ENCODE measurements at places on chromosomes 3 and 15. TPM values are rescaled to one million over a fixed set of nuclear protein-coding genes. Genes with fewer than 3 reads are reported as not detected.
A peak's percentile ranks its signal among the peaks of the same experiment; 100 is the strongest.

Gene RGMA
- 16.5 TPM for total RNA-seq

Gene GOLGA8J
- not detected for total RNA-seq

Gene PFKFB4
- 1.5 TPM for total RNA-seq

Gene TRH
- not detected for total RNA-seq

Gene TTC21A
- total RNA-seq = 3.0 TPM

Gene FBXL2
- total RNA-seq = 3.6 TPM

Gene PLSCR2
- 0.48 TPM for total RNA-seq

Gene TIGIT
- total RNA-seq = 0.32 TPM

Gene ABHD14A
- 12.5 TPM for total RNA-seq

Gene XPC
- total RNA-seq = 16.7 TPM

DNA sequence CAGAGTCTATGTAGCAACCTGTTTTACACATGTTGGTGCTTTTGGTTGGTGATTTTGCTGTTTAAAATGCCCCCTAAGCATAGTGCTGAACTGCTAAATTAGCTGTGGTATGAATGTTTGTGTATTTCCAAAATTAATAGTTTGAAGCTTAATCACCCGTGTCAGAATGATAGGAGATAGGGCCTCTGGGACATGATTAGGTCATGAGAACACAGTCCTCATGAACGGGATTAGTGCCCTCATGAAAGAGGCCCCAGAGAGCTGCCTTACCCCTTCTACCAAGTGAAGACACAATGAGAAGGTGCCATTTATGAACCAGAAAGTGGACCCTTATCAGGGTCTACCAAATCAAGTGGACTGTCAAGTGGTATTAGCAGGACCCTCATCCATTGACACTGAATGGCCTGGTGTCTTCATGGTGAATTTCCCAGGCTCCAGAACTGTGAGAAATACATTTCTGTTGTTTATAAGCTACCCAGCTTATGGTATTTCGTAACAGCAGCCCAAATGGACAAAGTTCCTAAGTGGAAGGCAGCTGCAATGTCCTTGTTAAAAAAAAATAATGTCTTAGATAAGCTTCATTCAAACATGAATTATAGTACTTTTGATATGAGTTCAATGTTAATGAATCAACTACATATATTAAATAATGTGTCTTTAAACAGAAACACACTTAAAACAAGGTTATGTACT lies 37.7 kb upstream of the FRMD4B start:
- no peak for DNase-seq

- DNase-seq = no peak
These were observed 45.9 kb upstream of the LIMD1 start for GRCh38 chr3:45548681-45549075.

DNA sequence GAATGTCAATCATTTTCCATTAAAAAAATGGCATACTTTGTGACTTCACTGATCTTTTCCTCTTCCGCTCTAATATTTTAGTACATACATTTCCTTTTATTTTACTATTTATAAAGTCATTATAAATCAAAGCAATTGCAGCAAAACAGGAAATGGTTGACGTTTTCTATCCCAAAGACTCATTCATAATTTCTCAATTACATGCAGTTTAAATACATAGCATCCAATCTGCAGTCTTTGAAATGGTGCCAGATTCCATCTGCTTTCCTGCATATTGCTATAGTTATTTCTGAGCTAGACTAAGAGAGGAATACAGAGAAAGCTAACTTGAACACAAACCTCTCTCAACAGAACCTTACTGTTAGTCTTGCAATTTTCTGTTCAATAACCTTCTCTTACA lies 179.8 kb downstream of the ZPLD1 start:
- DNase-seq = no peak

- DNase-seq = no peak
These were observed 36.8 kb upstream of the CCDC50 start for GRCh38 chr3:191292243-191293015.

DNA sequence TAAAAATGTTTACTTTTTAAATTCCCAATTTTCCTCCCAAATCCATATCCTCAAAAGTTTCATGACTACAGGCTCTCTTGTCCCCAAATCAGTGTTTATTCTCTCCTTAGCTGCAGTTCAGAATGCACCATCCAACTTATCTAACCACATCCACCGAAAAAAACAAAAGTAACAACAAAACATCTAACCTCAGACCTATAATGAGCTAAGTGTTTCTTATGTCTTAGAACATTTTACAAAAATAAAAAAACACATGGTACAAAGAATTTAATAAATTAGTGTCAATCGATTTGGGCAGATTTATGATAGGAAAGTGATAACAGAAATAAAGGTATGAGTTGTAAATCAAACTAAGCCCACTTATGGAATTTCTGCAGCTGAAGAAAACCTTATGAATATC lies 13.6 kb downstream of the SATB1 start:
- no peak for DNase-seq

GRCh38 chr15:92806763-92807162 lies 93.4 kb upstream of the CHD2 start:
- DNase-seq = no peak

- no peak for DNase-seq
These were observed 114.3 kb downstream of the TGFBR2 start for GRCh38 chr3:30720586-30721313.

- DNase-seq = peak; percentile 72
These were observed 105.1 kb downstream of the CPN2 start for GRCh38 chr3:194245975-194246561.

GRCh38 chr3:184563941-184564684 lies 2.5 kb downstream of the EPHB3 start:
- no peak for DNase-seq

- no peak for DNase-seq
These were observed 274.2 kb downstream of the FOXP1 start for GRCh38 chr3:71309342-71309741.

- DNase-seq = no peak
These were observed 21.6 kb downstream of the ATP13A3 start for GRCh38 chr3:194465246-194465645.

GRCh38 chr3:168653255-168653654 lies 557.5 kb upstream of the GOLIM4 start:
- no peak for DNase-seq

GRCh38 chr3:171054921-171055320 lies 28.4 kb upstream of the SLC2A2 start:
- DNase-seq = no peak

DNA sequence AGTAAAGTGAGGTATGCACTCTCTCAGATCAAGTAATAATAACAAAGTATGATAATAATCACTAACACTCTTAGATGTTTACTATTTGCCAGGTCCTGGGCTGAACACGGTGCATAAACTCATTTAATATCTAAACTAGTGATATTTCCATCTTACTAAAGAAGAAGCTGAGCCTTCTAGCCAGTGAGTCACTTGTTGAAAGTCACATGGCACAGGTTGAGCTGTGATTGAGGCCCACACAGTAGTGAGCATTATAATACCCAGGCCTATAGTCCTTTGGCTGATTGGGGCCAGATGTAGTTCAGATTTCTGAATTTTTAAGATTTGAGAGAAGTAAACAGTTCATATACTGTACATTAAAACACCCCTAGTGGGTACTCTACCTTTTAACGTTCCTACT lies 93.2 kb upstream of the CCDC80 start:
- no peak for DNase-seq

GRCh38 chr3:186871403-186871924 lies 29.0 kb downstream of the ADIPOQ start:
- DNase-seq = no peak

GRCh38 chr3:51675201-51675611 lies 4.2 kb downstream of the TEX264 start:
- DNase-seq = no peak

DNA sequence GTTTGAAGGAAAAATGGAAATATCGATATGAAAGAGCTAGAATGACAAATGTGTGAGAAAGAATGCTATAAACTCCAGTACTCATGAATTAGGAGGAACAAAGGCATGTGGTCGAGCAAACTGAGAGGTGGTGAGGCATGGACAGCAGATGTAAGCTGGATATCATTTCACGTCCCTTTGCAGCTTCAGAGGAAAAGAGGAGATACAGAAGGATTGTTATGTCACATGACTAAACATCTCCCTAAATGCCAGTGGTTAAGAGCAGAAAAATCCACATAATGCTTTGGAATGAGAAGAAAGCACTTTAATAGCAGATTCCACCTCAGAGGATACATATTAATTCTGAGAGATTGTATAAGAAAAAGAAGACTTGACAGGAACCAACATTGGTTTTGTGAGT lies 248.7 kb downstream of the ZIC4 start:
- DNase-seq = no peak

GRCh38 chr3:148763986-148764935 lies 63.4 kb upstream of the CPB1 start:
- no peak for DNase-seq

DNA sequence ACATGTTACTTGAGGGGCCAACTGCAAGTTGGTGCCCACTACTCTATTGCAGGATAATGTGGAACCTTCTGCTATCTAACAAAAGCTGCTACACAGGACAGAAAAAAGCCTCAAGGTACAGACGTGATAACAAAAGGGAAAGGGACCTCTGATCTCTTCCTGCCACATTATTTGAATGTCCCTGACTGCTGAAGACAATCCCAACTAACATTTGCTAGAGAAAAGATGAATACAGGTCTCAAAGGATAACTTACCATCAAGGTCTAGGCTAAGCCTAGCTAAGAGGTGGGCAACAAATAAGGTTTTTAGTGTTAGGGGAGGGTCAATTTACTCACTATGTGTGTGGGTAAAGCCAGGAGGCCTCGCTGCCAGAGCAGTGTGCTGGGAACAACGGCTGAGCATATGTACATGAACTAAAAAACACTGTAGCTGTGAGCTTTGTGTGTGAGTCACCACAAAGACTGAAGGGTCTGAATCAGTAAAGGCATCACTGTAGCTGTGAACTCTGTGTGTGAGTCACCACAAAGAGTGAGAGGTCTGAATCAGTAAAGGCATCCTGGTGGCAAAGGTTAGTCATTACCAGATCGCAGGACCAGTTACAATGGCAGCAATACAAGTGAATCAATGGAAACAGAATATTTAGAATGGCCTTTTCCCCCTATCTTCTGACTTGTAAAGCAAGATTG lies 111.7 kb downstream of the LMLN start:
- no peak for DNase-seq

DNA sequence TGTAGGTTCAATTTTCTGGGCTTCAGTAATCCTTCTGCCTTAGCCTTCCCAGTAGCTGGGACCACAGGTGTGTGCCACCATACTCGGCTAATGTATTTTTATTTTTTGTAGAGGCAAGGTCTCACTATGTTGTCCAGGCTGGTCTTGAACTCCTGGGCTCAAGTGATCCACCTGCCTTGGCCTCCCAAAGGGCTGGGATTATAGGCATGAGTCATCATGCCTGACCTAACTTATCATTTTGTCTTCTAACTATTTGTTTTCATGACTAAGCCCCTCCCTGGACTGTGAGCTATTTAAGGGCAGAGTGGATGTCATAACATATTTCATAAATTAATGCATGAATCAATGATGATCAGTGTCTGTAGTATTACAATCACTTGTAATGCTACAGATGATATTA lies 56.1 kb upstream of the PIAS1 start:
- DNase-seq = no peak

DNA sequence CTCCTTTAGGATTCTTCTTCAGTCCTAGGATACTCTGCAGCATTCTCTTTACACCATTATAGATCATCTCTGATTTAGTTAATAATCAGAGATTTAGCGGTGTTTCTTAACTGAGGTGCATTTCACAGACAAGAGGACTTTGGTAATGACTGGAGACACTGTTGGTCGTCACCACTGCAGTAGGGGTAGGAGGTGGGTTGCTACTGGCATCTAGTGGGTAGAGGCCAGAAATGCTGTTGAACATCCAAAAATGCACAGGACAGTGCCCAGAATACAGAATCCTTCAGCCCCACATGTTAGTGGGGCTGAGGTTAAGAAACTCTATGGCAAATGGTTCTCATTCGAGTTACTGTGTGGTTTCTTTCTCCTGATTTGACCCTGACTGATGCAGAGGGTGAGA lies 80.4 kb upstream of the LMCD1 start:
- no peak for DNase-seq

- no peak for DNase-seq
These were observed 28.4 kb downstream of the DNAJC19 start for GRCh38 chr3:180961087-180961486.

GRCh38 chr3:32820971-32821685 lies 3.3 kb downstream of the TRIM71 start:
- no peak for DNase-seq

DNA sequence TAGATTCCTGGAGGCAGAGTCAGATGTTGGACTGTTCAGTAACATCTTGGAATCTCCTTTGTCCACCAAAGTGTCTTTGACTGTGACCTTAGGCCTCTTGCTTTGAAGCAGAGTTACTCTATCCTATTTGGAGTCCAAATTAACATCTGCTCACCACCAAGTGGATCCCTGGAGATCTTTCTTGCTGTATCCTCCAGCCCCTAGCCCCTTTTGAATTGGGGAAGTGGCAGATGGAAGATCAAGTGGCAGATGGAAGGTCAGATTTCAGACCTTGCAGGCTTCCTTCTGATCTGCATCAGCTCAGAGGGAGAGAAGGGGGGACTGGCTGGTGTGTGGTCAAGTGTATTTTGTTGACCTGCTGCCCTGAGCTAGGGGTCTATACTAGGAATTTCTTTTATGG lies 125.0 kb upstream of the ROPN1 start:
- no peak for DNase-seq

DNA sequence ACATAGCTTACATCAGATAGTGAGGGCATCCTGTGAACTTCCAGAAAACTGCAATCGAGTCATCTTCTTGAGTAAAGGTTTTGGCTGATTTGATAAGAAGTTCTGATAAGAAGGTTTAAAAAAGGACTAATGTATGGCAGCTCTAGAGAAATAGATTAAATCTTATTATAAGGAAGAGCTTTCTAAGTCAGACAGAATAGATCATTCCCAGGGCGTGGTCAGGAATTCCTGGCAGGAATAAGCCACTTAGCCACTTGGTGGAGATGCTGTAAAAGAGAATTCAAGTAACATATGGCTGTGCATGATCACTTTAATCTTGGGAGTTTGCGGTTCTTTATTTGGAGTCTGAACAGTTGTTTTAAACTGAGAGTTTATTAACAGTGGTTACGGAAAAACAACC lies 17.4 kb downstream of the PGBD4 start:
- no peak for DNase-seq

Data from cardiac septum (tissue), 1 donor.